ENCODE measurements at places on chromosomes 12 and 14. TPM values are rescaled to one million over a fixed set of nuclear protein-coding genes. Genes with fewer than 3 reads are reported as not detected.

Gene C3AR1
- 0.28 TPM for total RNA-seq

Gene APEX1
- total RNA-seq: 128 TPM

Gene RPL10L
- total RNA-seq: not detected

Gene NEUROD4
- not detected for total RNA-seq

Gene REC8
- 4.1 TPM for total RNA-seq

Gene IFT43
- 22.9 TPM for total RNA-seq

Gene CEBPE
- not detected for total RNA-seq

Gene ST8SIA1
- 0.07 TPM for total RNA-seq

Gene ACAD10
- total RNA-seq: 9.5 TPM

Gene TROAP
- 19.6 TPM for total RNA-seq

Gene IL26
- total RNA-seq: not detected

Gene FLVCR2
- total RNA-seq: 2.2 TPM

Gene BBOF1
- 1.3 TPM for total RNA-seq

Gene PRR13
- 26.2 TPM for total RNA-seq

Gene LMNTD1
- not detected for total RNA-seq

- no peak for DNase-seq
Observed at GRCh38 chr12:21987755-21988154, 46.5 kb upstream of the ABCC9 start.

DNA sequence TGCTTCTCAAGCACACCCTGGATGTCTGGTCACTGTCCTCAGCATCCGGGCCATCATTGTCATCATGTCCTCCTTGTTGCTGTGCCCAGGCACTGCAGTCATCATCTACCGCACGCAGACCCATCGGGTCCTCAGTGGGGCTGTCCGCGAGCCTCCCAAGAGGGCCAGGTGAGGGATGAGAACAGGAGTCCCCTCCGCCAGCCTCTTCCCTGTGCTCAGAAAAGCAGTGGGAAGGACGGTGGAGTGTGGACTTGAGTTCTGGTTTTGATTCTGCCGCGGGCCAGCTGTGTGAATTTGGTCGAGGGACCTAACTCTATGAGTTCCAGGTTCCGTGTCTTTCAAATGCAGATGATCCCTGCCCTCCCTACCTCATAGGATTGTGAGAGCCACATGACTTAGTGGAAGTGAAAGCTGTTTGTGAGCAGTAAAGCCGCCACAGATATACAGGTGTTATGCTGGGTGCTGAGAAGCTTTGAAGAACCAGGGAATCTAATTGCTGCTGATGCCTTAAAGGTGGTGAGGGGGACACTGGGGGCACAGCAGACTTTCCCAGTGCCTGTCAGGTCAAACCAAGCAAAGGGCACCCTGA lies 122.9 kb upstream of the RAP1B start:
- no peak for DNase-seq

- DNase-seq: no peak
Observed at GRCh38 chr12:123078120-123078465, 72.8 kb downstream of the PITPNM2 start.

DNA sequence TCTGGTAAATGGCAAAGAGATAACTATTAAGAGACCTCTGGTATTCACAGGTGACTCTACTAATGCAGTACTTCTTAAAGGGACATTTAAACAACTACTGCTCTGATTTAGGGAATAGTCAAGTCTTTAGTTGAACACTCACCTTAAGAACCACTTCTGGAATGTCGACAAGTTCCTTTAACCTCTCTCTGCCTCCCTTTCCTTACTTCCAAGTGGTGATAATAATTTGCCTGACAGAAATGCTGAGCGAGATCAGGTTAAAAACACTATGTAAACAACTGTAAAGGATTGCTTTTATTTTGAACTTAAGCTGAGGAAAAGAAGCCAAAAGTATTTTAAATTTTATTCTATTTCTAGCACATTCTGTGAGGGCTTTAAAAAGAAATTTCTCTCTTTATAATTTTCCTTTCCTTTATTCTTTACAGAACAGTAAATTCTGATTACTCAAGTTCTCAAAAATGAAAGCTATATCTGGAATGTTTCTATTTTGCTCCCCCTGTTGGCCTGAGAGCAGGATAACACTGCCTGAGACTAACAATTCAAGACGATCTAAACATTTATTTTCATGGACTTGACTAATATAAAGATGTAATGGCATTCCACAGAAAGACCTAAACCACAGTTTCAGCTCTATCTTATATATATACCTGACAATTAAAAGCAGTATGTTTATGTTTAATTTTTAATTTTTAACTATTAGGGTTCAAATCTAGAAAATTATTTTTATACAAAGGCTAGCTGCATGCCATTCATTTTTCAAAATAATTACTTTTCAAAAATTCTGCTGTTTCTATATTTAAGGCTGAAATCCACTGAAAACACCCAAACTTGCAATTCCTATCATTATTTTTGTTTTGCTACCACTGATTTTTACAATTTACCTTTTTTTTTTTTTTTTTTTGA lies 29.2 kb downstream of the ZCCHC8 start:
- DNase-seq: peak; percentile 39

GRCh38 chr14:22973217-22974032 lies 8.9 kb downstream of the AJUBA start:
- DNase-seq: no peak

DNA sequence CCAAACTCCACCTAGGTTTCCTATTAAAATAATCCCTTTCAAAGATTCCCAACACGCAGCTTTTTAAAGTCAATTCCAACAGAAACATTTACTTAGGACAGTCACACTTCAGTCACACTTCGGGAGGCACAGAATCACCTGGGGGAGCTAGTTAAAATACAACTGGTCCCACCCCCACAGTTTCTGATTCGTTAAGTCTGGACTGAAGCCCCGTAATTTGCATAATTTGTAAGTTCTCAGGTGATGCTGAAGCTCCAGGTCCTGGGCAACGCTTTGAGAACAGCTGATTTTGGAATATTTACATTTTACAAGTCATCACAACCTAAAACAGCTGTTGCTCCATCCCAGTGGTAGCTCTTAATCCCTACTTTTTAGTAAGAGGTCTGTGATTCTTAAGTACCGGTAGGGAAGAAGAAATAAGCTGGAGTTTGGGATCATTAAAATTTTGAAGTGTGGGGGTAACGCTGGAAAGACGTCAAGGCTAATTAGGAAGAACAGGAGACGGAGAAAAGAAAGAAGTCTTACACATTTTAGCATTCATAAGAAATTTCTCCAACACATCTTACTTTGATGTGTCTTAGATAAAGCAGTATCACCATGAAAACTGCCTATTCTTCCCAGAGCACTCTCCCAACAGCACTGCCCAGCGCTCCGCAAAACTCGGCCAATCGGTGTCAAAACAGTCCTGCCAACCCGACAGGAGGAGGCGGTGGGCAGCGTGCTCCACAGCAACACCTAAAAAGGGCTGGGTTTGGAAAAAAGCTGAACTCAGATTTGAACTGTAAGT lies 1.1 kb downstream of the IPO8 start:
- no peak for DNase-seq

DNA sequence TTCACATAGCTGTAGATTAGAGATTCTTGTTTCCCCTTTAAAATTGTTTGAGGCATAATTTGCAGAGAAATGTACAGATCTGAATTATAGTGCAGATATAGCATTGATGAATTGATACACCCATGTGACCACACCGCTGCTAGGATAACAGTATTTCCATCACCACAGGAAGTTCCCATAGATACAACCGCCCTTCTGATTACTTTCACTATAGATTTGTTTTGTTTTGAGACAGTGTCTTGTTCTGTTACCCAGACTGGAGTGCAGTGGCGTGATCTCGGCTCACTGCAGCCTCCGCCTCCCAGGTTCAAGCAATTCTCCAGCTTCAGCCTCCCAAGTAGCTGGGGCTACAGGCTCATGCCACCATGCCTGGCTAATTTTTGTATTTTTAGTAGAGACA lies 8.8 kb upstream of the ASPG start:
- DNase-seq: no peak

- no peak for DNase-seq
Observed at GRCh38 chr14:63666335-63666734, 24.7 kb upstream of the WDR89 start.

- DNase-seq: peak; percentile 32
Observed at GRCh38 chr12:15856097-15856982, 25.8 kb upstream of the STRAP start.

DNA sequence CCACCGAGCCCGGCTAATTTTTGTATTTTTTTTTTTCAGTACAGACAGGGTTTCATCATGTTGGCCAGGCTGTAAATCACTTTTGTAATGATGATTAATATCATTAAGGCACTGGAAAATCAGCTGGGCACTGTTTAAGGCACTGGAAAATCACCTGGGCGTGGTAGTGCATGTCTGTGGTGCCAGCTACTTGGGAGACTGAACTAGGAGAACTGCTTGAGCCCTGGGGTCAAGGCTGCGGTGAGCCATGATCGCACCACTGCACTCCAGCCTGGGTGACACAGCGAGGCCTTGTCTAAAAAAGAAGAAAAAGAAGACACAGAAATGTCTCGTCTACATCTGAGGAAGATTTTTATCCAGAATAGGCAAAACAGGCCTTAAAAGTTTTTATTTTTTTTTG lies 12.7 kb downstream of the SLC11A2 start:
- no peak for DNase-seq

DNA sequence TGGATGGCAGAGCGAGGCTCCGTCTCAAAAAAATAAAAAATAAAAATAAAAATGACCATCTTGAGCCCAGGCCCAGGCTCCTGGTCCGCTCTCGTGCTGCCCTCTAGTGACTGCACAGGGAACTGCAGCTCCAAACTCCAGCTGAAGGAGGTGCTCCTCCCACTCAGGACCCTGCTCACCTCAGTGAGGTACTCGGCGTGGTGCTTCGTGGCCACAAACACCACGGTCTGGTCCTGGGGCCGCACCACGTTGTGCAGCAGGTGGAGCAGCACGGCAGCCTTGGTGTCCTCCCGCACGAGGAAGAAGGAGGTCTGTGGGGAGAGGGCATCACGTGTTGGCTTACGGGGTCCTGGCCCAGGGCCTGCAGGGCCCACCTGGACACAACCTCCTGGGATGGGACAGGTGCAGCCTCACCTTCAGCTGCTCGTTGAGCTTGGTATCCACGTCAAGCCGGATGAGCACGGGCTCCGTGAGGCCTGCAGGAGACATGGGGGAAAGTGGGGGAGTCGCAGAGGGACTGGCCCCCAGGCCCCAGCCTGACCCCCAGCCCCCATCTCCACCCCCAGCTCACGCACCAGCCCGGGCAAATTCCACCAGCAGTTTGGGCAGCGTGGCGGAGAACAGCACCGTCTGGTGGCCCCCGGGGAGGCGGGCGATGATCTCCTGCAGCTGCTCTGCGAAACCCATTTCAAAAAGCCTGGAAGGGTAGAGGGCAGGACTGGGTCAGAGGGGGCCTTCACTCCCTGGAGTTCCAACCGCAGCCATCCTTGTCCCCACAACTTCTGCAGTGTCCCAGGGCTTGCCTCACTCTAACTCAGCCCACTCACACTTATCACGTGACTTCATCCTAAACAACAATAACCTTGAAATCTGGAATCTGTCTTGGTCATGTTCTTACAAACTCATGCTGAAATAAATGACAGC lies 10.6 kb downstream of the DDX54 start:
- DNase-seq: no peak

GRCh38 chr12:56338308-56339157 lies at the start of gene IL23A:
Gene IL23A, plus strand, starts transcription at chr12:56338884. Its CDS starts 161 bp downstream, at chr12:56339045.
- no peak for DNase-seq

DNA sequence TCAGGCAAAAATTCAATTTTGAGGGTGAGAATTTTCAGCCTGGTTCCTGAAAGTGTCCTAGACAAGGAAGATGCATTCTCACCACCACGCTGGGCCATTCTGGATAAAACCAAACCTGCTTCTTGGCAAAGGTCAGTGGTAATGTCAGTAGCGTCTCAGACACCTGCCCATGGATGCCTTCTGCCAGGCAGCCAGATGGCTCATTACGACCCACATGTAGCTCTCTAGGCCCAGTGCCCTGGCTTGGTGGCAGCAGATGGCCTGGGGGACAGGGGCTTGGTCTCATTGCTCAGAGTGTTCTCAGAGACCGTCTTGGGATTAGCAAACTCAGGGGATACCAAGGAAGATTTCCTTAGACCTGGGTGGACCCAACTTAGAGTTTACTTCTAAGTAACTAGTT lies 105.1 kb downstream of the ARF6 start:
- DNase-seq: no peak

GRCh38 chr12:56629459-56630179 lies 507 bp downstream of the BAZ2A start:
- DNase-seq: no peak

DNA sequence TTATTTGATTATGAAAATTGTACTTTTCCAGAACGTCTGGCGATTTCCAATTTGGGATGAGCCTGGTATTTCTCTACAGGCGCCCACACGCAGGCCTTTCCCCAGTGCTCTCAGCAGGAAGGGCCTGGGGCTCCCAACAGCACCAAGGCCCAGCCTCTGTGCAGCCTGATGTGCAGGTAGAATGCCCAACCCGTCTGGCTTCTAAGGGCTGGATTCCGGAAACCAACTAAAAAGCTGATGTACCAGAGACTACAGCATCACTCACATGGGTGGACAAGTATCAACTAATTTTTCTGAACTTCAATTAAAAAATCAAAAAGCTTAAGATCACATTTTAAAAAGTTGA lies 25.8 kb downstream of the CDC42BPB start:
- DNase-seq: no peak

- DNase-seq: no peak
Observed at GRCh38 chr12:7749442-7749841, 2.3 kb upstream of the CLEC4C start.

GRCh38 chr12:26987634-26988424 lies 26.4 kb downstream of the TM7SF3 start:
- no peak for DNase-seq

GRCh38 chr14:63996625-63997220 lies 143.9 kb downstream of the SYNE2 start:
- no peak for DNase-seq

DNA sequence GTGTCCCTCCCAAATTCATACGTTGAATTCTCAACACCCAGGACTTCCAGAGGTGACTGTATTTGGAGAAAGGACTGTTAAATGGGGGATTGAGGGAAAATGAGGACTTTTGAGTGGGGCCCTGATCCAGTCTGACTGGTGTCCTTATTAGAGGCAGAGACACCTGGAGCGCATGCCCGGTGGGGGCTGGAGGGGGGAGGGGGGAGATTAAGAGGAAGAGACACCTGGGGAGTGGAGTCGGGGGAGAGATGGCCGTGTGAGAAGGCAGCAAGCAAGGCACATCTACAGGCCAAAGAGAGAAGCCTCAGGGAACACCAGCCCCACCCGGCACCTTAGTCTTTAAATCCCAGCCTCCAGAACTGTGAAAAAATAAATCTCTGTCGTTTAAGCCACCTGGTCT lies 209.7 kb downstream of the SLC41A2 start:
- DNase-seq: no peak

GRCh38 chr14:37138898-37139297 lies 33.5 kb downstream of the SLC25A21 start:
- no peak for DNase-seq

GRCh38 chr14:104844306-104845032 lies 20.6 kb upstream of the CEP170B start:
- no peak for DNase-seq

GRCh38 chr14:93891756-93892504 lies 35.2 kb upstream of the FAM181A start:
- DNase-seq: no peak

- DNase-seq: no peak
Observed at GRCh38 chr12:59657266-59657665, 61.4 kb downstream of the SLC16A7 start.
